ENCODE measurements at places on chromosomes 11 and 22.
A peak's percentile ranks its signal among the peaks of the same experiment; 100 is the strongest.

- DNase-seq: peak; percentile 11
Observed at GRCh38 chr11:8063324-8063723, 17.7 kb upstream of the TUB start.

GRCh38 chr11:20084921-20085814 lies 75.1 kb downstream of the DBX1 start:
- DNase-seq: no peak

- DNase-seq: no peak
Observed at GRCh38 chr11:113926273-113927197, 21.9 kb downstream of the HTR3B start.

- no peak for DNase-seq
Observed at GRCh38 chr11:124829986-124830385, 29.8 kb upstream of the MSANTD2 start.

GRCh38 chr11:783581-784015 lies 6.3 kb downstream of the CEND1 start:
- DNase-seq: peak; percentile 84

DNA sequence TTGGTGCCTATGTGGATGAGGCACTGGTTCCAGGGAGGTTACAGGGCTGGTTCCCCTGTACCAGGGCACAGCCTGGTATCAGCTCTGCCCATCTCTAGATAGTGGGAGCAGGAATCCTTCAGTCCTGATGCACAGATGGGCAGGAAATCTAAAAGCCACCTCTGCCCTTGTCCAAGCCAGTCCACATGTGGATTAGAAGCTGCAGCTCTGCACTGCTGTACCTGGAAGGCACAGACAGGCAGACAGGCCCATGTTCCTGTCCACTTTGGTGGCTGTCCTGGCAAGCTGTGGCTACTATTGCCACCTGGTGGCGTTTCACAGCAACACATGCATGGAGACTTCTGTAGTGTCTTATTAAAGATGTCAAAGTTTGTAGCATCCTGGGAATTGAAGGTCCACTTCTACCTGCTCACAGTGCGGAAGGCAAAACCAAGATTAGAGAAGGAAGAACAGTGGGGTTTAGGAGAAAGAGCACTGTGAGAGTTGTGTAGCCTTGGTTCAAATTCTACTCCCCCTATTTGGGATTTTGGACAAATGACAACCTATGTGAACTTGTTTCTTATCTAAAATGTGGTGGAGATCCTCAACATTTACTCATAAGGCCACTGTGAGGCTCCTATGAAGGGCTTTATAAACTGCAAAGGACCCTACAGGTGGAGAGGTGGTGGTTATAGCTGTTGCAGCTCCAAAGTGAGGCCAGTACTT lies 30.1 kb downstream of the NAV2 start:
- DNase-seq: peak; percentile 75

- peak; percentile 12 for DNase-seq
Observed at GRCh38 chr11:17250561-17251350, 25.8 kb upstream of the NUCB2 start.

DNA sequence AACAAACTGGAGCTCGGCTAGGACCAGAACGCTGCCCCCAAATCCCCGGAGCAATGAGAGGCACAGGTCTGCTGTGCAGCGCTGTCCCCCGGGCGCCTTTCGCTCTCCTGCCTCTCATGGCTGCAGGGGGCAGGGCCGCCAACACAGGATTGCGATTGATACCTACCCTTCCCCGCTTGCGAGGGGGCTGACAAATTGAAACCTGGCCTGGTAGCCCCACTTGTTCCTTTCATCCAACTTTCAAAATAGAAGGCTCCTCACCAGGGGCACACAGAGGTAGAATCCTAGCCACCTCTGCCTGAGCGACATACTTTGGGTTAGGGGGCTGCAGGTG lies 642 bp upstream of the CASTOR1 start:
- DNase-seq: no peak

DNA sequence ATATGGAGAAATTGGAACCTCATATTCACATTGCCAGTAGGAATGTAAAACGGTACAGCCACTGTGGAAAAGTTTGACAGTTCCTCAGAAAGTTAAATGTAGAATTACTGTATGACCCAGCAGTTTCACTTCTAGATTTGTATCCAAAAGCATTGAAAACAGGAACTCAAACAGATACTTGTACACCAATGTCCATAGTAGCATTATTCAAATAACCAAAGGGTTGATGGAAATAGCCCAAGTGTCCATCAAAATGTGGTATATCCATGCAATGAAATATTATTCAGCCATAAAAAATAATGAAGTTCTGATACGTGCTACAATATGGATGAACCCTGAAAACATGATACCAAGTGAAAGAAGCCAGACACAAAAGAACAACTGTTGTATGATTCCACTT lies 17.8 kb downstream of the PRRG4 start:
- DNase-seq: no peak

GRCh38 chr22:37529652-37530345 lies 10.6 kb upstream of the CARD10 start:
- DNase-seq: no peak

GRCh38 chr11:46920755-46921154 lies 2.4 kb upstream of the LRP4 start:
- DNase-seq: peak; percentile 97

GRCh38 chr22:38437416-38437815 lies 17.6 kb downstream of the KCNJ4 start:
- DNase-seq: no peak

DNA sequence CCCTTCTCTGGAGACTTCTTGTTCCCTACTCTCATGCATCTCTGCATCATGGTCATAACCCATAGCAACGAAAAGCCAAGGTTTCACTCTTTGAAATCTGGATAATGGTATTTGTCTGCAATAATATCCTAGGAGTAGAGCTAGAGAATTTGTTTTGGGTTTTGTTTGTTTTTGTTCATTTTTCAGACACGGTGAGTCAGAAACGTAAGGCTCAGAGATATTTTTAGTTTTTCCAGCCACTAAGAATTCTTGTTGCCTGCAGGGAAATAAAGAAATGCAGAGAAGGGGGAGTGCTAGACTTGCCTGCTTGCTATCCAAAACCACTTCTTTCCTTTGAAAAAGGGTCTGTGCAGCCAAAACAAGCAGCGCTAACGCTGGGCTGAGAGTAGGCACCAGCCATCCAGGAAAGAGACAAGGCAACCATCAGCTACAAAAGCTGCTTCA lies 26.0 kb downstream of the POU2AF3 start:
- no peak for DNase-seq

DNA sequence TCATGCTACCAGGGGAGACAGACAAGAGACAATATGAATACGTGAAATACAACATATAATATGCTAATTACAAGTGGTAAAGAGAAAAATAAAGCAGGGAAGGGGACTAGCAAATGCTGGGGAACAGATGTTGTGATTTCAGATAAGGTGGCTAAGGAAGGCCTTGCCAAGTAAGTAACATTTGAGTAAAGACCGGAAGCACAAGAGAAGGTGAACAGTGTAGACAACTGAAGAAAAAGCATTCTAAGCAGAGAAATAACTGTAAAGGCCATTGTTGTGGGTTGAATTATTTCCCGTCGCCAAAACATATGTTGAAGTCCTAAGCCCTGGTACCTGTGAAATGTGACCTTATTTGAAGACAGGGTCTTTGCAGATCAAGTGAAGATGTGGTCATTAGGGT lies 63.7 kb upstream of the EED start:
- no peak for DNase-seq

- peak; percentile 27 for DNase-seq
Observed at GRCh38 chr22:40757071-40757470, 62.1 kb downstream of the SLC25A17 start.

- DNase-seq: no peak
Observed at GRCh38 chr11:95674657-95675358, 114.8 kb downstream of the FAM76B start.

- no peak for DNase-seq
Observed at GRCh38 chr11:111093061-111093460, 152.5 kb upstream of the POU2AF2 start.

- DNase-seq: peak; percentile 70
Observed at GRCh38 chr11:19777377-19778102, 64.9 kb downstream of the NAV2 start.

DNA sequence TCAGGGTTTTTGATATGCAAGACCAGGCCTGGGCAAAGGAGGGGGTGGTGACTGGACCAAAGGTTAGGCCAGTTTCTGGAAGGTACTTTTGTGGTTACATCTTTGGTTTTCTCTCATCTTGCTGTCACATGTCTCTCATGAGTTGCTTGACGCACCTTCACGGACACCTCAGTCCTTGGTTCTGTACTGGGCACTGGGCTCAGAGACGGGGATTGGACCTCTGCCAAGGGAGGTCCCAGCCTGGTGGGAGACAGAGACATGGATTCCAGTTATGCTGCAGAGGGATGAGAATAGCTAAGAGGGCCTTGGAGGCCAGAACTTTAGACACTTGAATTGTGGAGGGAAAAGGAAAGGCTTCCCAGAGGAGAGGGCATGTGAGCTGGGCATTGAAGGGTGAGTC lies 1.7 kb downstream of the USP35 start:
- DNase-seq: no peak

Data from EL (cell line).